Substantia nigra (tissue), 51 donors: ENCODE measurements at places on chromosomes 12 and 14.

GRCh38 chr12:120012067-120012621 lies 23.1 kb downstream of the BICDL1 start:
- DNase-seq, result no peak

DNA sequence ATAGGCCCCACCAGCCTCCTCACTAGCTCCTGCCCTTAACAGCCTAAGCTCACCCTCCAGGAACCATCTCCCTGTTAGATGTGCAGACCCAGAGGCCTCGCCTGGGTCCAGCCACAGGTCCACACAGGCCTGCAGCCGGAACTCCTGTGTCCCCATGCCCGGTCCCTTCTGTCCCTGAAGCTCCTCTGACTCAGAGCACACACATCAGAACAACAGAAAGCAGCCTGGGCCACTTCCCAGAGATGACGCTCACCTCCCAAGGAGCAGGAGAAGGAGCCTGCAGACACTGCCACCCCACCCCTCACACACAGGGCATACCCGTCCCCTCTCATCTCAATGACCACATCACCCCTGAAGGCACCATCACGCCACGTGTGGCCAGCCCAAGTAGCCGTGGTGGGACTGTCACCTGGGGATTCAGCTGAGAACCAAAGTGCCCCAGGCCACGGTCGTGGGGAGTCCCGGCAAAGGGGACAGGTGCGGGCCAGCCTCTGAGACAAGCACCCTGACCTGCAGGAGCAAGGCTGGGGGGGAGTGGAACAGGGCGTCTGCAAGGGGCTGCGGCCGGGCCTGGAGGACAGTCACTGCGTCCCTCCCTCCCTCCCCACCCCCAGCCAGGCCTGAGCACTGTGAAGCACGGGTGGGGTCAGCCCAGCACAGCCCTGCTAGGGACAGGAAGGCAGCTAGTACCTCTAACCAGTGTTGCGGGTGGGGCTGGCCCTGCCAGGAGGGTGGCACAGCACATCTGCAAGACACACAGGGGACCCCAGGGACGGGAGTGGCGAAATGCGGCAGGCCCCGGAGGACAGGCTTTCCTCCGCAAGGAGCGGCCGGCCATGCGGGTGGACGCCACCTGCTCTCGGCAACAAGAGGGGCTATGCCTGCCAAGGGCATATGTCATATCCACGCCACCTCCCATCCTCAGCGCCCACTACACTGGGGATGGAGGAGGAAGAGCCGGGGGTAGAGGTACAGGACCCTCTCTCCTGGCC lies 5.5 kb downstream of the AKT1 start:
- no peak for DNase-seq

DNA sequence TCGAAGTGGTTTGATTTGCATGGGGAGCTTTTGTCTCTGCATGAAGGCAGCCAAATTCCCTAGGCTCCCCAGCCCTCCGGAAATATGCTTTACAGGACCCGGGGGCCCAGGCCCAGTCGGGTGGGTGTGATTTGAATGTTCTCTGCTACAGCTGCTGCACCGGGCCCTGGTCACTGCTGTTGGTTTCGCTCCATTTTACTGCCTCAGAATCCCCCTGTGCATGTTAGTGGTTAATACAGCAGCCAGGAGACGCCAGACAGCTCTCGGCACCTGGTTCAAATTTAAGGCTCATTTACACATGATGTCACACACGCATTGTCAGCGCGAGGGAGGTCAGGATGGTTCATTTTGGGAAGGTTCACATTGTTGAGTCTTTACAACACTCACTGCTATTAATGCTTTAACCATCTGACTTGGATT lies 99.6 kb downstream of the SLC38A6 start:
- no peak for DNase-seq

DNA sequence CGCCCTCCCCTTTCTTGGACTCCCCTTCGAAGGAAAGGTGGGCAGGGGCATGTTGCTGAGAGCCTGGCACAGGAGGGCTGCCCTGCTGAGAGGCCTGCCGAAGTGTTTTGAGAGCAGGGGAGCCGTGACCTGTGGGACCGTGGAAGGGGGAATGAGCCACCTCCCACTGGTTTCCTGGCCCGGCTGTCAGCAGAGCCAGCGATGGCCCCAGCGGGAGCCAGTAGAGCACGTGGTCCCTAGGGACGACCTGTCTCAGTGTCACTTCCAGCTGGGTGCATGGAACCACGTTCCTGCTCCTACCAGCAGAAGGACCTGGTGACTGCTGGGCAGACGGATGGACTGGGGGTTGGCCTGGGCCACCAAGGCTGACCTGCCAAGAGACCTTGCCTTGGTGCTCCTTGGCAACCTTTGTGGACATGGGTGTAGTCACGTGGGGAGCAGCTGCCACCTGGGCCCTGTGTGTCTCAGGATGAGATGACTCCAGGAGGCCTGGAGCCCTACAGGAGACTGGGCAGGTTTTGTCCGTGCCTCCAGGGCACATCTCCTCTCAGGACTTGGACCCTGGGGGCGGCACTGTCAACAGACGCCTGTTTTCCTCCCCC lies 34.6 kb downstream of the BEGAIN start:
- DNase-seq, result no peak

- peak; percentile 86 for DNase-seq
Measured at GRCh38 chr12:31590642-31591379, at the start of gene DENND5B. TSS of gene DENND5B (minus strand) at chr12:31591136. CDS start at chr12:31590832, 304 bp downstream.

DNA sequence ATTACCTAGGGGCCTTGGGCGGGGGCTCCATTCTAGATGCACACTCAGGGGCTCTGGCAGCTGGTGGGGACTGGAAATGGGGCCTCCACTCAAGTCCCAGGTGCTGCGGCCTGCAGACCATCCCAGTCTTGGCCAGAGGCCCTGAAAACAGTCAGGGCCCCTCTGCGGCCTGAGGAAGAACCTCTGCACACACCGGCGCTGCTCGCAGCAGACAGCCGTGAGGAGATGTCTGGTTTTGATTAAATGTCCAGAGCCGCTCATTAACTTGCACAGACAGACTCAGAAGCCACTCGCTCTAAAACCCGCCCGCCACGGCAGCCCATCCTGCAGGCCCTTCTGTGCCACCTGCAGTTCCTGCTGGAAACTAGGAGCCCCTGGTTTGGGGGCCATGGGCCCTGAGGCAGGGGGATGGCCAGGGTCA lies 36.4 kb upstream of the NCOR2 start:
- no peak for DNase-seq

GRCh38 chr12:49664591-49665239 lies 41.4 kb downstream of the PRPF40B start:
- no peak for DNase-seq

DNA sequence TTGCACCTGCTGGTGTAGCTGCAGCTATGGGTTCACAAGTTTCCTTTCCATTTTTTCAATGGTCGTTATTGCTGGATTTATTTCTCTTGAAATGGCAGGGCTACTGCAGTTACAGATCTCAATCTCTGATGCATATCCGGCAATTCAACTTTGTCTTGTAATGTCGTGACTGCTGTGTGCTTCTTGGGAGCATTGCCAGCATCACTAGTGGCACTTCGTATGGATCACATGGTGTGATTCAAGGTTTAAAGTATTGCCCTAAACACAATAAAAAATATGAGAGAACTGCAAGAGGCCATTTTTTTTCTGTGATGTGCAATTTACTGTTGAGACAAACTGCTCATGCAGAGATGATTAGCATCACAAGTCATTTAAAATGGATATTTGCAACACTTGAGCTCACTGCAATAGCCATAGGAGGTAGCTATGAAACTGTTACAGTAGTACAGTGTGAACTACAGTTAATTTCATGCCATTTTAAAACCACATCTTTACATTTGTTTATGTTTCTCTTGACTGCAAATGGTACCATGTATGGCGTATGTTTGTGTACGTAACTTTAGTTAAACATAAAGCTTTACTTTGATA lies 217.4 kb upstream of the PDE3A start:
- no peak for DNase-seq
